ENCODE measurements at places on chromosomes 11 and 22.
A peak's percentile ranks its signal among the peaks of the same experiment; 100 is the strongest.

- no peak for DNase-seq
These were observed 179.1 kb upstream of the MTNR1B start for GRCh38 chr11:92790366-92790765.

GRCh38 chr11:28043930-28044709, 63.8 kb downstream of the KIF18A start:
- no peak for DNase-seq

- no peak for DNase-seq
These were observed 12.1 kb upstream of the SMTN start for GRCh38 chr22:31068970-31069369.

- no peak for DNase-seq
These were observed 9.8 kb upstream of the SEC14L6 start for GRCh38 chr22:30556388-30556787.

DNA sequence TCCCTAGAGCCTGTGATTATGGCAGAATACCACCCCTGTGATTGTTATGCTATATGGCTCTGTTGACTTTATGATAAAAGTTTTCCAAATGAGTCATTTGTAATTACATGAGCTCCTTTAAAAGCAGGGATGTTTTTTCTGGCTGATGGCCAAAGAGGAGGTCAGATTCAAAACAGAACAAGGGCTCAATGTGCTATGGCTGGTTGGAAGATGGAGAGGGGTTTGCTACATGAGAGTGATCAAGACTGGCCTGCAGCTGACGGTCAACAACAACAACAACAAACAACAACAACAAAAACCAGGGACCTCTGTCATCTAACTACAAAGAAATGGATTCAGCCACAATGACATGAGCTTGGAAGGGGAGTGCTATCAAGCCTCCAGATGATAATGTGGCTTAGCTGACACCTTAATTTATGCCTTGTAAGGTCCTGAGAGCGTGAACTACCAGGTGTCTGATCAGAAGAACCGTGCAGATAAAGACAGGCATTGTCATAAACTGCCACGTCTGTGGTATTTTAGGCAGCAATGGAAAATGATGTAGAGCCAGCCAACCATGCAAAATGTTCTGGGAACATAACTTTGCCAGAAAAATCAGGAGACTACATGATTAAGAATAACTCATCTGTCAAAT, 47.2 kb downstream of the PIWIL3 start:
- peak; percentile 85 for DNase-seq

DNA sequence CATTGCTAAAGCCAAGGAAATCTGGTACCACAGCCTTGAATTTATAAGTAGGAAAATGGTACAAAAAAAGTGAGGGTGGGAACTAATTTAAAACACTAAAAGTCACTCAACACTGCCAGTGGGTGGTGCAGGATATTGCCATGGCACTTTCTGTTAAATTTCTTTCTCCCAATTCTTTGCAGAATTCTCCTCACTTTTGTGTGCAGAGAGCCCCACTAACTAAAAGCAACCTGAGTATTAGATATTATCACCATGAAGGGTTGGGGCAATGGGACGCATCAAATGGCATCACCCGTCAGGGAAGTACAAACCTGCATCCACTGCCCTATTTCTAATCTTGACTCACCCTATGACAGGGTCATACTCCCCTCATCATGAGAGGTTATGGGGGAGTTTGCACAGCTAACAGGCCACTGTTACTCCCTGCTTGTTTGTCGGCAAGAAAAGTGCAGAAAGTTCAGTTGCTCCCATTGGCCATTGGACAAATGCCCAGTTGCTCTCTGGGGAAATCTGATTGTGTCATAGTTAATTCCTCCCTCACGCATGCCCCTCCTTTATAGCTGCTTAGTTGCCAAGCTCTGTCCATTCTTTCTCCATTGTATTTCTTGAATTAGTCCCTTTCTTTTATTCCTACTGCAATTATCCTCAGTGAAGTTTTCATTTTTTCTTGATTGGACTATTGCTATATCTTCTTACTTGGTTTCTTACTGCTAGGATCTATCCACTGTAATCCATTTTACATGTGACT, 93.8 kb upstream of the BLID start:
- peak; percentile 84 for DNase-seq

Measured in fibroblast of gingiva (primary cell).